Mesenteric fat pad (tissue), 1 donor: ENCODE measurements at places on chromosomes 1 and 21. TPM values are rescaled to one million over a fixed set of nuclear protein-coding genes. Genes with fewer than 3 reads are reported as not detected.

The IGFN1 gene
- not detected for total RNA-seq

The RGS13 gene
- 1.0 TPM for total RNA-seq

The SLC44A5 gene
- 0.10 TPM for total RNA-seq

The LINGO4 gene
- not detected for total RNA-seq

The HAO2 gene
- not detected for total RNA-seq

DNA sequence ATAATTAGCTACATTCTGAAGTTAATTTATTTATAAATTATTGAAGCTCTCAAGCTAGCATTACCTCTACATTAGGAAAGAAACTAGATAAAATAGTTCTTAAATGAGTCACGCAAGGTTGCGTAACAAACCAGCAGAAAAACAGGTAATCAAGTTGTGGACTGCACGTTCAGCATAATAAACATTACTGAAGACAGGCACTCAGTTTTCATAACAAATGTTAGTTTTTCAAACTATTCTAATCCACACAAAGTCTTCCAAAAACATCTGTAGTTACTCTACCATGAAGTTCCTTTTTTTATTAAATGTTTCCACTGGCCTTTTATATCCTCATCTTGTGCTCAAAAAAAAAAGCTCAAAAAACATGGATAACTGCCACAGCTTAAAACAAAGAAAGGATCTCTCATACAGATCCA lies 1.3 kb downstream of the TOR1AIP2 start:
- no peak for DNase-seq

DNA sequence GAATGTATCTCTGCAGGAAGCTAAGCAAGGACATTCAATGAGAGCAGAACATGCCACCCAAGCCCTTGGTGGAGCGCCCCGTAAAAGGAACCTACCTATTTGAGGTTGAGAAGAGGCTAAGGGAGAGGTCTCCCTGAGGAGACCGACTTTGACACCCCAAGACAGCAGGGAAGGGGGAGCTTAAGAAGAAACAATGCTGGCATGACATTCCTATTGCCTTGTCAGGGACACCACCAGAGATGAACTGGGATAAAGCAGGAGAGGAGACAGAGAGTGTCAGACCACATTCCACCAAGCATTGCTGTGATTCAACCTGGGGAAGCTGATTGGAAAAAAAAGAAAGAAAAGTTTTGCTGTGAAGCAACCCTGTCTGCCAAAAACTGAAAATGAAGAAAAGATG lies 13.3 kb upstream of the S100A2 start:
- no peak for DNase-seq

- no peak for DNase-seq
These were observed 54.2 kb upstream of the EPS8L3 start for GRCh38 chr1:109817881-109818270.

DNA sequence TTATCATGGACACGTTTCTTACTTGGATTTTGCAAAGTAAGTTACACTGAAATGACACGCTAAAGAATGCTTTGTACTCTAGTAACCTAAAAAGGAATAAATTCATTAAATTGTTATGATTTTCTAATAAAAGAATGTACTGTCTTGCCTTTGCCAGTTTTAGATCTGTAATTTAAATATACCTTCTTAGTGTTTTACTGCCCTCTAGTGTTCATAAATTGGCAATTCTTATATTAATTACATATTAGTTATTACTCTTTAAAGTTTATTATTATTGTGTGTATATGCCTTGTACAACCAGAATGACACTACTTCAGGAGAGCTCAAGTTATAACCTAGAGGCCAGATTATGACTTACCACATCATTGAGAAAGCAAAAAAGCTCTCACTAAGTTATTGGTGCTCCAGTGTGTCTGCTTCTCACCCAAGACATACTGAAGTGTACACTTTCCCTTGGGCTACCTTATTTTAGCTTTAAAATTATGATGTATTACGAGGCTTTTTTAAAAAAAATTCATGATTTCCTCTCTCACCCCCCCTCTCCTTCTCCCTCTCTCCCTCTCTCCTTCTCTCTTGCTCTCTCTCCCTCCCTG lies 169.9 kb downstream of the HS2ST1 start:
- no peak for DNase-seq

DNA sequence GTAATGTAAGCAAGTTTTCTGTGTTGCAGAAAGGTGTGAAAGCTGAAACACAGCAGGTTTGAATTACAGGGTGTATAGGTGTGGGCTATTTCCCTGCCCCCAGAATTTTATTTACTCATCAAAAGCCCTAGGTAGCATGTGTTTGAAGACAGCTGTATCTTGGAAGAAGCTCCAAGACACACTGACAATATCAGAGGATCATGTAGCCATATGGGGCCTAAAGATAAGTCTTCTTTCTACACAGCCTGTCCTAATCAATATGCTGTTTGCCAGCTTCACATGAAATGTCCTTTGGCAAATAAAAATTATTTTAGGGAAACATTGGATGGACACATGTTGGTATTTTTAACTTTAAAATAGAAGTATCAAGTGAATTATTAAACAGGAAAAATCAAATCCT lies 17.5 kb upstream of the SUCO start:
- no peak for DNase-seq

GRCh38 chr1:218828125-218828650 lies 345.5 kb upstream of the LYPLAL1 start:
- no peak for DNase-seq

DNA sequence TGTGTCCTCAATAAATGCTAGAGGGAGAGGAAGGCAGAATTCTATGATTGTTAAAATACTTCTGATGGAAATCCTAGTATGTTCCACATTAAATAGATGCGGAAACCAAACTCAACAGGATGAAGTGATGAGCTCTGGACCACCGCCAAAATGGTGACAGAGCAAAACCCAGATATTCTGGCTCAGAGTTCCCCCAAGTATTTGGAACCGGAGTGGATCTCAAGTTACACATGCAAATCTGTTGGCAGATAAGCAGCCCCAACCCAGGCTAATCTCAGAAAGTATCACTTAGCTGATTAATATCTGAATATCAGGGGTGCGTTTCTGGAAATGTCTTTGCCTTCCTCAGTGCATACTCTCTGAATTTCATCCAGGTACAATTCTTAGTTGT lies 17.4 kb upstream of the GRHL3 start:
- no peak for DNase-seq

- no peak for DNase-seq
These were observed 4.3 kb downstream of the REN start for GRCh38 chr1:204161609-204162493.

DNA sequence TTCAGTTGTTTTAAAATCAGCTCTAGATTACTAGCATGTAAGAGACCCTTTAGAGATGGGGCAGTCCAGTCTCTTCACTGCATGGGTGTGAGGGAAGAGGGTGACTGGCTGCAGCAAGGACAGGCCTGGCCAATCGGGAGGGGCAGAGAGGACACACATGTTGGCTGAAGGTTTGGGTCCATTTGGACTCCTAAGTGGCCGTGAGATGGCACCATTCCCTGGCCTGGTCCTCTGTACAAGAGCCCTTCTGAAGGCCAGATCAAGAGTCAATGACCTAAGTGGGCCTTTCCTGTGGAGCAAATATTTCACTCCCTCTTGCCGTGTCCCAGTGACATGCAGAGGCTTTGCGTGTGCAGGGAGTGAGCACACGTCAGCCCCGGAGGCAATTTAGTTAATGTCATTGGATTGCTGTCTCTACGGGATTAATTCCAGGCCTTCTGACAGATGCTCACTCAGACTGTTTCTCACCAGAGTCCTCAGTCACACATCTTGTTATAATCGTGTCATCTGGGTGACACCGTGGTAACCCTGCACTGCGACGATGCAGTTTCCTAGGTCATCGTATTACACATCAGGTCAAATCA lies 613.0 kb downstream of the NPHP4 start:
- DNase-seq = no peak
